GM04504 (cell line): ENCODE measurements at places on chromosomes 12 and 14.

- no peak for DNase-seq
Measured at GRCh38 chr12:40158592-40159111, 52.8 kb upstream of the SLC2A13 start.

DNA sequence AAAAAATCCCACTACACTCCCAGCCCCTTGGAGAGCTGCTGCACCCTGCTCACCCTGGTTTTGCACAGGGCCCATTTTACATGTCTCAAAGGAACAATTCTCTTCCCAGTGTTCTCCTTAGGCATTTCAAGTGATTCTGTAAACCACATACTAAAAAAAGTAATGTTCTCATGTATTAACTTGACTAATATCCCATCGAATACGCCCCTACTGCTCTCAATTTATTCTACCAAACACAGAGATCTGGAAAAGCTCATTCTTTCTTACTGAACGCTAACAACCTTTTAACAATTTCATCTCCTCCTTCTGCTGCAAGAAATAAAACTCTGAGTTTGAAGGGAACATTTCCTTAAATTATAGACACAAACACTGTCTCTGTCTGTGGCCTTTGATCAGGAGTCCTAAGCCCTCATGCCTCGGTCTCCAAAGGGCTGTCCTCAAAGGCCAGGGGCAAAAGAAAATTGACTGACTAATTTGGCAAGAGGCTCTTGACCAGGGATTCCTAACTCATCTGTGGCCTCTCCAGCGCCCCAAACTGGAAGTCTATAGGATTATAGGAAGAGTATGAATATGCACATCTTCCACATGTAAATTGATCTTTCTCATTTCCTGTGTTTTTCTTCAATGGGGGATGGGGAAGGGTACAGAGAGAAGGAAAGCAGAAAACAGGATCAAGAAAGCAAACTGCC is 17.1 kb upstream of the TSPAN11 start:
- DNase-seq: no peak

GRCh38 chr12:94798113-94798512 is 147.8 kb upstream of the TMCC3 start:
- no peak for DNase-seq

DNA sequence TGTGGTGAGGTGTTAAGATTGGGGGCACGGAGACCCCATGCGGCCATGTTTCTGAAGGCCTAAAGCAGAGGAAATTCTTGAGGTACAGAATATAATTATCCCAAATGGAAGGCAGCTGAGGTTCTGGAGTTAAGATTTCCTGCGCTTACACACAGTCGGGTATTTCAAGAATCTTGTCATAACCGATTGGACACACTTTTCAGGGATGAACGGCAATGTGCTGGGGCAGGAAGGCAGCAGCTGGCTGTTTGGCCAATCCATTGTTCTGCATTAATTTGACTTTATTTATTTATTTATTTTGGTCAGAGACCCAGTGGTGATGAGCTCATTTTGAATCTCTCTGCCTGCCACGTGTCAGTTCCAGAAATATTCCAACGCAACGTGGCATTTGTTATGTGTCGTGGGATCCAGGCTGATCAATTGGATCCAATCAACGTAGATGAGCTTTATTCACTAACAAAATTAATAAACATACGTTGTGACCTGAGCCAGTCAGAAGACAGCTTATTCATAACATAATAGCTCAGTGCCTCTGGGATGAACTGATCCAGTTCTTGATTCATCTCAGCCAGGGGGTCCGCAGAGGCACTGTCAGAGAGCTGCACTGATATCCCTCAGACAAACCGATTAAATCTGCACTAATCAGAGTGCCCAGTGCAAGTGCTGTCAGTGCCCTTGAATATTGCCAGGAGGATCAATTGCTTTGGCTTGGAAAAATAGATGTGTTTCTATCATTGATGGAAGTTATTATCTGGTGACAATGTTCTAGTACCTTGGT is 181.0 kb downstream of the KTN1 start:
- DNase-seq: no peak

DNA sequence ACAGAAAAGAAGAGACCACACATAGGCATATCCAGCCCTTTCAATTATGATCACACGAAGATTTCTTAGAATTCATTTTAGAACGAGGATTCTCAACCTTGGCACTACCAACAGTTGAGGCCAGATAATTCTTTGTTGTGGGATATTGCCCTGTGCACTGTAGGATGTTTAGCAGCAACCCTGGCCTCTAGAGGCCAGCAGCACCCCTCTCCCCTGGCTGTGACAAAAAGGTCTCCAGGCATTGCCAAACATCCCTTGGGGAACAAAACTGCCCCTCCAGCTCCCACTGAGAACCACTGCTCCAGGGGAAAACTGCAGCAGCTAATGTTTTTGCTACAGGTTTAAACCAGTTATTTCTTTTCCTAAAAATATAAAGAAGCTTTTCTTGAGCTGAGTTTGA is 7.1 kb downstream of the NT5DC3 start:
- no peak for DNase-seq

DNA sequence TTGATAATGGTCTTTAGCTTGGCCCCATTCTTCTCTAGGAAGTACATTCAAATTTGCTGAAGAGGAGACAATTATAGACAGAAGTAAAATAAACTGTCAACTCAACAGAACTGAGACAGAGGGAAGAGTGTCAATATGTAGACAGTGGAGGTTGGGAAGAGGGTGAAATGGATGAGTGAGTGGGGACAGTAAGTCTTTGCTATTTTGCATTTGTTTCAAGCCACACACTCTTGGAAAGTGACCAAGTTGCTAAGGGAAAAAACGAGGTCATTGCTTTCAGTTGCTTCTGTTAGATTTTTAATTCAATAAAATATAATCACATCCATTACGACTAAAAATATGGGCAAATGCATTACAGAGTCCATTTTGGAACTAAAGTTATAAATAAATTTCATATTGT is 47.8 kb downstream of the BTBD7 start:
- no peak for DNase-seq

- no peak for DNase-seq
Measured at GRCh38 chr14:99502989-99503421, 21.8 kb downstream of the CCNK start.

DNA sequence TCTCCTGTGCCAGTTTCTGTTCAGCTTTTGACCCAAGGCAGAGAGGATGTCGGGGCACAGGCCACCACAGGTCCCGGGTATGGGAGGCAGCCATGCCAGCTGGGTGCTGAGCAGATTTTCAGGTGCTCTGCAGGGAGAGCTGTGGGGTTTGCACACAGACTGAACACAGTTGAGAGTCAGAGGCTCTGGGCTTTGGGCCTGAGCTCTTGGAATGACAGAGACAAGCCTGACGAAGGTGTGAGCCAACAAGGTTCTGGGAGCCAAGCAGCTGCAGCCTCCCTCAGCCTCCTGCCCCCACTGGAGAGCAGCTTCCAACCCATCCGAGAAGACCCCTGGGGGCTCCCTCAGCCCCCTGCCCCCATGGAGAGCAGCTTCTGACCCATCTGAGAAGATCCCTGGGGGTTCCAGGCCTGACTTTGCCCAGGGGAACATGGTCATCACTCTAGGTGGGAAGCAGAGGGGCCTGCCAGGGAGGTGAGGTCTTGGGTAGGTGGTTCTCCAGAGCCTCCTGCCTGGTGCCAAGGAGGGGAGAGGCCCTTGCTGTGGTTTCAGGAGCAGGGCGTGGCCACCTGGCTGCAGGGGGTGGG is 13.8 kb downstream of the FBRSL1 start:
- DNase-seq: no peak

GRCh38 chr14:73720636-73721035 is 6.5 kb upstream of the PNMA1 start:
- no peak for DNase-seq

- DNase-seq: no peak
Measured at GRCh38 chr12:48651681-48652080, 30.4 kb downstream of the KANSL2 start.

- peak; percentile 96 for DNase-seq
Measured at GRCh38 chr12:6532051-6532926, 2.0 kb upstream of the GAPDH start.

- DNase-seq: no peak
Measured at GRCh38 chr12:59927032-59927431, 331.2 kb downstream of the SLC16A7 start.

- DNase-seq: no peak
Measured at GRCh38 chr12:49880756-49881414, 22.8 kb downstream of the FAIM2 start.

DNA sequence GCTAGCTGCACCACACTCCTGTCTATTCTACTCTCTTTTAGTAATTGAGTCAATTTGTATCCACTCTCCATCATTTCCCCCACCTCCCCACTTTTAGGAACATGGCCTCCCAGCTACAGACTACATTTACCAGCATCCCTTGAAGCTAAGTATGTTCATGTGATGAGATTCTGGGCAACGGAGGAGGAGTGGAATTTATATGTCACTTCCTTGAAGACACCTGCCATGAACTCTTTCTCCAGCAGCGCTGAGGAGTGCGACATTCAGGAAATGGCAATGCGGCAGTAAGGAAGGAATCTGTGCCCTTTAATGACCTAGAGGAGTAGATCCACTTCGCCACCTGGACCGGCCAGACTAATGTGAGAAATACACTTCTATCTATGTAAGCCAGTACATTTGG is 243.7 kb upstream of the DIO2 start:
- DNase-seq: no peak

- DNase-seq: peak; percentile 10
Measured at GRCh38 chr12:39764944-39765560, 145.4 kb upstream of the ABCD2 start.

- DNase-seq: peak; percentile 19
Measured at GRCh38 chr12:62006076-62006732, 254.0 kb upstream of the USP15 start.

GRCh38 chr14:105091517-105092170 is 26.4 kb upstream of the GPR132 start:
- DNase-seq: no peak

DNA sequence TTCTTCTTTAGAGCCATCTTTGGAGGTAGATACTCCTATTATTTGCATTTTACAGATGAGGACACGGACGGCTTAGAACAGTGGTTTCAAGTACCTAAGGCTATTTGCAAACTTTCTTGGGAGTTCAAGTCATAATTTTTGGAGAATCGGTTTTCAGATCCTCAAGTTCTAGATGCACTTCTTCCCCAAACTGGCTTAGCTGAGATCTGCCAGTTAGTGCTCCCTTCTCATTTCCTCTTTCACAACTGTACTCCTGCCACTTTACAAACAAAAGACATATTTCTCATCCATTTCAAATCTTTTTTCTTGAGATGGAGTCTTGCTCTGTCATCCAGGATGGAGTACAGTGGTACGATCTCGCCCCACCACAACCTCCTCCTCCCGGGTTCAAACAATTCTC is 77.3 kb downstream of the HELB start:
- no peak for DNase-seq

GRCh38 chr14:94115631-94116030 is 5.1 kb downstream of the IFI27 start:
- DNase-seq: no peak

GRCh38 chr12:93824514-93825500 is 147.6 kb downstream of the CRADD start:
- DNase-seq: no peak

DNA sequence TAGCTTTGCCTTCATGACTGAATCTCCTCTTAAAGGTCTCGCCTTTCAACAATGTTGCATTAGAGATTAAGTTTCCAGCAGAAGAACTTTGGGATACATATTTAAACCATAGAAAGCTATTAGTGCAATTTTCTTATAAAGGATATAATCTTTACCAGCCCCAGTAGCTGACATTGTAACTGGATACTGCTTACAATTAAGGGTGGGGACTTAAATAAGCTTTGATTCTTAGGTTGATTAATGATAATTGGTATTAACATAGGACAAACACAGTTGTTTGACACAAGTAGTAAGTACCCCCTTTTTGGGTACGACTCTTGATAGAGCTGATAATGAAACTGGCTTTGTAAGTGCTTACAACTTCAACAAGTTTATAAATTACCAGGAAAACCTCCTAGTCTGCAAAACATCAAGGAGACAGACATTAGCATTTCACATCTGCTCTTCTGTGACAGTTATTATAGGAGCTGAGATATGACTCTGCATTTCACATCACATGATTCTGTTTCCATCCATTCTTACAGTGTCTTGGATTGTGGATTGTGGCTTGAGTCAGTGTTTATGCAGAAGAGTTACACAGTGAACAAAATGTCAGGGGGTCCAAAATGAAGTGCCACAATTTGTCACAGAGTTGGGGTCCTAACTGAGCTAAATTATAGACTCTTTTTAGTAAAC is 249.1 kb upstream of the E2F7 start:
- no peak for DNase-seq

- DNase-seq: no peak
Measured at GRCh38 chr12:31519511-31519910, 71.4 kb downstream of the DENND5B start.

- DNase-seq: no peak
Measured at GRCh38 chr14:76726551-76726970, 34.7 kb upstream of the VASH1 start.

DNA sequence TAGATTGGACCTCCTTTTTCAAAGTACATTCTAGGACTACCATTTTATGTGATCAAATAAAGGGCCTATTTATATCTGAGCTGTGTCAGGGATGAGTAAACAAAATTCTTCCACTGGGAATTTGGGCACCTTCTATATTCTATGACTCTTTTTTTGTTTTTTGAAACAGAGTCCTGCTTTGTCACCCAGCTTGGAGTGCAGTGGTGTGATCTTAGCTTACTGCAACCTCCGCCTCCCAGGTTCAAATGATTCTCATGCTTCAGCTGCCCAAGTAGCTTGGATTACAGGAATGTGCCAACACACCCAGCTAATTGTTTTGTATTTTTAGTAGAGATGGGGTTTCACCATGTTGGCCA is 64.8 kb downstream of the DRAM1 start:
- no peak for DNase-seq

DNA sequence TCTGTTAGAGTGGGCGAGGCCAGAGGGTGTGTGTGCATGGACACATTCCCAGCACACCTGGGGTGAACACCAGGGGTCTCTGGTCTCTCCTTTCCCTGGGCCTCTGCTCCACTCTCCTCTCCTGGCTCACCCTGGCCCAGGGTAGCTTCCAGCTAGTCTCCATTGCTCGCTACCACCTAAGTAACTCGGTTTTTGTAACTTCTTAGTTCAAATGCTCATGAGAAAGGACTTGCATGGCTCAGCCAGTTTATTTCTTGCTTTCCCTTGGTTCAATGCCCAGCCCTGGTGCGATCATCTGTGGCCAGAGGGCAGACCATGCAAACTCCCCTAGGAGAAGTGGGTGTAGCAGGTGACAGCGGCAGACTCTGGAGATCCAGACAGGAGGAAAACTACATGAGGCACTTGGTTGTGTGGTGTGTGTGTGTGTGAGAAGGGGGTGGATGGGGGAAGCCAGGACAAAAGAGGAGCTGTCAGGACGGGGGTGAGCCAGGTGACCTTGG is 8.9 kb upstream of the ACVR1B start:
- DNase-seq: no peak

- DNase-seq: no peak
Measured at GRCh38 chr12:44246482-44247105, 410.7 kb downstream of the TMEM117 start.

DNA sequence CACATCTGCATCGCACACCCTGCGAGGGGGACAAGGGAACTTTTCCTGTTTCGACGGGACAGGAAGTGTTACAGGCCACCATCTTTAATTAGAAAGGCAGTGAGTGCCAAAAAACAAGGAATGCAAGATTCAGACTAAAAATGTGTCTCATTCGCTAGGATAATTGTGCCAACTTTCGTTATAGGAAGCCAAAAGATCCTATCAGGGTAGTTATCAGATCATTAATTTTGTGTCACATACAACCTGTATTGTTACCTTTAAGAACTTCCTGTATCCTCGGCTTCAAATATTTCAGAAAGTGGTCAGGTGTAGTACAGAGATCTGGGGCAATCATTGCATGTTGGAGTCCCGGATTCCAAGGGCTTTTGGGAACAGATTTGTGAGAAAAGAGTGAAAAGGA is 19.2 kb upstream of the MGP start:
- no peak for DNase-seq

- no peak for DNase-seq
Measured at GRCh38 chr12:94849411-94849976, 154.0 kb downstream of the NDUFA12 start.
